ENCODE measurements at places on chromosomes 13 and 19.

DNA sequence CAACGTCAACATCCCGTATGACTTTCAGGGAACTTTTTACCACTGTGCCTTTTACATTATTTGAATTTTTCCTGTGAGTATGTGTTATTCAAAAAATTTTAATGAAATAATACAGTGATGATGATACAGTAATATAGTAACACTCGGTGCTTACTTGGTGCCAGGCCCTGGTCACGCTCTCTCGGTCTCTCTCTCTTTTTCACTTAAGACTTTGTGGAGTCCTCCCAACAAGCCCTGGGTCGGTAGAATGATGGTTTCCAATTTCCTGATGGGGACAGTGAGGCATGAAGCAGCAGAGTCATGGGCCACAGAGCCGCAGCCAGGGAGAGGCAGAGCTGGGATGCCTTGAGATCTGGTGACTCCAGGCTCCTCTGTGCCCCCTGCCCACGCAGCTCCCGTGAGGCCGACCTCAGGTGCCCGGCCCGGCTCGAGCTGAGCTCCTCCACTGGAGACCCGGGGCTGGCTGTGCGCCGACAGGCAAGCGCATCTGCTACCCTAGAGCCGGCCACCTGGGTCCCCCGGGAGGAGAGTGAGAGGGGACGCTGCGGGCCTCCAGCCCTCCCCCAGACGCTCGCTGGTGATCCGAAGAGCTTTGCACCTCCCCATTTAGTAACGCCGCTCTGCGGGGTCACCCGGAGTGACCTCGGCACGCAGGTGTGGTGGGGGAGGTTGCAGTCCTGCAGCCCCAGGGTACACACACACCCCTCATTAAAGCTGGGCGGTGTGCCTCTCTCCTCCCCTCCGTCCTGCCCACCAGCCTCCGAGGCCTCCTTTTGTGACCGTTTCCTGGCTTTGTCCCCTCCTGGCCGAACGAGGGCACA lies 4.4 kb upstream of the SBK3 start:
- no peak for DNase-seq

GRCh38 chr19:46134527-46134926 lies 10.0 kb upstream of the IGFL3 start:
- DNase-seq = no peak

GRCh38 chr13:71727662-71728061 lies 139.3 kb downstream of the DACH1 start:
- no peak for DNase-seq

DNA sequence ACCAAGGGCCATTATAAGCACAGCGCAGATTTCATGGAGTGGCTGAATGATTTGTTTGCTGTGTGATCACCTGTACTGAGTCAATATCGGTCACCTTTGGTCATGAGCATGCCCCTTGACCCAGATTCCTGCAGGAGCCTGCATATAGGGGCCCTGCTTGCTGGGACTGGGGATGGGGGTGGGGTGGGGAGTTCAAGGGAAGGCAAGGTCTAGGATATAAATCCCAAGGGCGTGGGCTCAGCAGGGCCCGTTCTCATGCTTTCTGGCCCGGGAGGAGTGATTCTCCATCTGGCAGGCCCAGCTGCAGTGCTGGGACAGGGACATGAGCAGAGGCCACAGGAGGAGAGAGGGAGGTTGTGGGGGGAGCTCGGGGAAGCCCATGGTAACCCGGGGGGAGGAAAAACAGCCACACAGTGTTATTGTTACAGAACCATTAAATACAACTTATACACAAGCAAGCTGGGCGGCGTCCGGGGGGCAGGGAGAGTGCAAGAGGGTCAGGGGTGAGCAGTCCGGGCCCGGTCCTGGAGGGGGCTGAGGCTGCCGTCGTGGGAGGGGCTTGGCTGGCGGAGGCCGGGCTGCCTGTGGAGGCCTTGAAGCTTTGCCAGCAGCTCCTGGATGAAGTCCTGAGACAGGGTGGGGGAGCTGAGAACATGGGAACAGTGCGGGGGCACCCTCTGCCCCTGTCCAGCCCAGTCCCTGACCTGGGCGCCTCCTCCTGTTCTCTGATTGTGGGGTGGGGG lies 5.2 kb downstream of the PPP1R14A start:
- DNase-seq = no peak
